ENCODE measurements at places on chromosomes 2 and 18.

DNA sequence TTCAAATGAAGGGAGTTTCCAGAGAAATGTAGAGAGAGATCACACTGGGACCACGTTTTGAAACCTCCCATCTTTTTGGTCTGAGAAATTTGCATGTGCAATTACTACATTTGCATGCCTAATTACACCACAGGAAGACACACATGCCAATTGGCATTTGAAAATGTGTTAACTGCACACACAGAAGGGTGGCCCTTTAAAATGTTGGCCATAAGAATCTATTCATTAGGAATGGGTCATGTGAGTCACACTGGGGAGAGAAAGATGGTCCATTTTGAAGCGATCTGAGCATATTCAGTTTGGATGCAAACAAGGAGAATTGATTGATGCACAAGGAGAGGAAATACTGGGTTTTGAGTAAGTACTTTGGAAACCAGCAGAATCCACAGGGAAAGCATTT is 1407.1 kb upstream of the ACVR2A start:
- DNase-seq = no peak

DNA sequence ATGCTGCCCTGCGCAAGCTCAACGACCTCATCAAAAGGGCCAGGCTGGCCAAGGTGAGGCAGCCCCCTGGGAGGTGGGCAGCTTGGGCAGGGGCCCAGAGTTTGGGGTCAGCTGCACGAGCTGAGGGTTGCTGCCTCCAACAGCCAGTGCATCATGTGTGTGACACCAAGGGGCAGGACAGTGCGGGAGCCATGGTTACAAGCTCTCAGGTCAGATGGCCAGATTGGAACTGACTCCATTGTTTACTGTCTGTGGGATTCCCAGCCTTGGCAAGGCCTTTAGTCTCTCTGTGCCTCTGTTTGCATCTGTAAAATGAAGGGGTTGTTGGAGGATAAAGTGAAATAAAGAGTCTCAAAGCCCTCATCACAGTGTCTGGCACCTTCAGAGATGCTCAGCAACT is 26.9 kb downstream of the EHD3 start:
- no peak for DNase-seq

DNA sequence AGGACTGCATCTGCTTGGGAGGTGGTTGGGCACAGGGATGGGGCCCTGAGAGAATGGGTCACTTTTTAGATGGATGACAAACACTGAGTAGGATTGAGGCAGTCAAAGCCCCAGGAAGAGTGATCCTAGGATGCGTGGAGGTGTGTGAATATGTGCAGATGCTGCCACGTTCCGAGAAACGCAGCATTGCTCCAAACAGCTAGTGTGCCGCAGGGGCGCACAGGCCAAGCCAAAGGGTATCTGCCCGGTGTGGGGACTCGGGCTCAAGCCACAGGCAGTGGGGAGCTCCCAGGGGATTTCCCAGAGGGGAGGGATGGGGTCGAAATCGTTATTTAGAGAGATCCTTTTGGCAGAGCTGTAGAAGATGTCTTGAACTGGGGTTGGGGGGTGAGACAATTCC is 274.1 kb downstream of the ALPK2 start:
- DNase-seq = no peak

DNA sequence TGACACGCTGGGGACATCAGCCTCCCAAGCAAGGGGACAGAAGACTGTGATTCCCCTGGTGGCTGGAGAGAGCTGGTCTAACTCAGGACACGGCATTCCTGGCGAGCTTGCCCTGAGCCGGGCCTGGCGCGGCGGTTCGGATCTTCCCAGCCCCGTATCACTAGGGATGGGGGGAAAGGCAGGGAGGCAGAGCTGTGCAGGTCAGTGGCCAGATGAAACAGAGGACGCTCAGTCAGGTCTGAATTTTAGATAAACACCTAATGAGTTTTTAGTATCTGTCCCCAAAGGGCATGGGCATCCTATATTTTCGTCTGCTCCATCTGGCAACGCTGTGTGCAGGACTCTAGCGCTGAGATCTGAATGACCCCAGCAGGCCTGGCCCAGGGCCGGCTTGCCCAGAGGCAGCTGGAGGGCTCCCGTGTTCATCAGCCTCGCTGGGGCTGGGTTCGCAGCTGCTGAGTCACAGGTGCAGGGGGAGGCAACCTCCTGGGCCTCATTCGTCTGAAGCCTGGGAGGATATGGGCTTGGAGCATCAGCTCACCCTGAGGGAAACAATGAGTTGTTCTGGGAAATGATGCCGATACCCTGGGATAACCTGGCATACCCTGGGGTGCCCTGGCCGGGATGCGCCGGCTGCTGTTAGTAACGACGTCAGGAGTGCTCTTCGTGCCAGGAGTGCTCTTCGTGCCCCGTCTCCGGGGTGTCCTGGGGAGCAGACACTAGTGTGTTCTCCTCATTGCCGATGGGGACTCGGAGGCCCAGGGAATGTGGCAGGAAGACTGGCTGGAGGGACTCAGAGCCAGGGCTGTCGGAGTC is 48.1 kb upstream of the HPCAL1 start:
- peak; percentile 61 for DNase-seq

DNA sequence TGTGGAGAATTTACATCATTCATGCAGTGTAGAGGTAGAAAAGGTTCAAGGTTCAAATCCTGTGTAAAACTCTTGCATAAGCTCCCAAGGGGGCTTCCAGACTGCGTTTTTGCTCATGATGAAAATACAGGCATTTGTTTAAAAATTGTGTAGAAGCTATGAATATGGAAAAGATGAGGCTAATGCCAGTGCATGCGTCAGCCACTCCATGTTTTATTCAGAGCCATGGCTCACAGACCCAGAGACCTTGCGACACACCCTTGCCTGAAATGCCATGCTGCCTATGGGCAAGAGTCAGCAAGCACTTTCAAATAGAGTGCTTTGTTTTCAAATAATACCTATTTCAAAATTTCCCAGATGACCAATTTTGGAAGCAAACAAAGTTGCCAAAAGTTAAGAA is 262.3 kb downstream of the TRIB2 start:
- no peak for DNase-seq

DNA sequence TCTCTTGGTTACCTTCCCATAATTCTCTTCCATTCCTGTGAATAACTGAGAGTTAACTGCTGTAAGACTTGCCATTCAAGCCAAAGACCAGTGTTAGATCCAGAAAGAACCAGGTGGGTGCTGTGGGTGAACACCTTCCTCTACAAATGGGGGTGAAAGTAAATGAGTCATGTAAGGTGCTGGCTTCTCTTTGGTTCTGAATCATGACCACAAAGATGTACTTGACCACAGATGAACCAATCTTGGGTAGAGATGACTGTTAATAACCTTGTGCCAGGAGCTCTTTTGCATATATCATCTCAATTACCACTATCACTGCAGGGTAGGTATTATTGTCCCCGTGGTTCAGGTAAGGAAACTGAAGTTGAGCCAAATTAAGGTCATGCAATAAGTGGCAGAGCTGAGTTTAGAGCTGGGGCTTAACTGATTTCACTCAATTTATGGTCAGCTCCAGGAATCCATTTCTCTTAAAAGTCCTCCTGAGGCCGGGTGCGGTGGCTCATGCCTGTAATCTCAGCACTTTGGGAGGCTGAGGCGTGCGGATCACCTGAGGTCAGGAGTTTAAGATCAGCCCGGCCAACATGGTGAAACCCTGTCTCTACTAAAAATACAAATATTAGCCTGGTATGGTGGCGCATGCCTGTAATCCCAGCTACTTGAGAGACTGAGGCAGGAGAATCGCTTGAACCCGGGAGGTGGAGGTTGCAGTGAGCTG is 244.9 kb upstream of the CXCR4 start:
- no peak for DNase-seq

- DNase-seq = no peak
These were observed 67.9 kb upstream of the THOC1 start for GRCh38 chr18:335733-336132.

DNA sequence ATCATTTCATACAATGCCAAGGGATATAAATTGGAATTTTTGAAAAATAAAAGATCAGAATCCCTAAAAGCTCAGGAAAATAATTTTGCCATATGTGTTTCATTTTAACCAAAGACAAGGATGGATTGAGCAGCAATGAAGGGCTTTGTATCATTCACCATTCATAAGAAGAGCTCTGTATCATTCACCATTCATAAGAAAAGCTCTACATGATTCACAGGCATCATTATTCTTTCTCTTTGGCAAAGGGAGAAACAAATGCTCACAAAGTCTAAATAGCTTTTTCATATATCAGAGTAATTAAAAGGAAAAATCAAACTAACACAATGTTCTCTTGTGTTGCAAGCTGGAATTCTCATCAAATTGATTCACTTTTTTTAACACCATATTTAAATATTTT is 169.1 kb upstream of the MC4R start:
- DNase-seq = no peak

DNA sequence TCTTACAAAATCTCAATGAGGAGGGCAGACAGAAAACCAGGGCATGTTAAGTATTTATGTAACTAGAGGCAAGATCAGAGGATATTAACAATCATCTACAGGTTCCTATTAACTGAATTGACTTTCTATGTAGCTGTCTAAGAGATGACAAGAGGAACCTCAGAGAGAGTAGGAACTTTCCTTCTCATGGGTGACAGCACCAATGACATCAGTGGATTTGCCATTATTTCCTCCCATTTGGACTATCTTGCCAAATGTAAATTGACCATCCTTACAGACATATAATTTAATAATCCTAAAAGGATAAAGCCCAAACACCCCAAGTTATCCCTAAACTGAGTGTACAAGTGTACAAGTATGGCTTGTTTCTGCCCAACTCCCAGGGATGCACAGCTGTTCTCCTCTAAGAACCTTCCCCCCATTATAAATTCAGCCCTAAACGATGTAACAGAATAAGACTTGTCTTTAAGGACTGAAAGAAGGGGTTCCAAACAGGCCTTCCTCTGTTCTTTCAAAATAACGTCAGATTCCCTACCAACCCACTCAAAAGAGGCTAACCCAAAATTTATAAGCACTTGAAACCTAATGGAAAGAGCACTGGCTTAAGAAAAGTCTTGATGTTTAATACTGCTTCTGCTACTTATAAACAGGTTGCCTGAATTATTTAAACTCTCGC is 73.4 kb upstream of the CHAC2 start:
- DNase-seq = no peak

DNA sequence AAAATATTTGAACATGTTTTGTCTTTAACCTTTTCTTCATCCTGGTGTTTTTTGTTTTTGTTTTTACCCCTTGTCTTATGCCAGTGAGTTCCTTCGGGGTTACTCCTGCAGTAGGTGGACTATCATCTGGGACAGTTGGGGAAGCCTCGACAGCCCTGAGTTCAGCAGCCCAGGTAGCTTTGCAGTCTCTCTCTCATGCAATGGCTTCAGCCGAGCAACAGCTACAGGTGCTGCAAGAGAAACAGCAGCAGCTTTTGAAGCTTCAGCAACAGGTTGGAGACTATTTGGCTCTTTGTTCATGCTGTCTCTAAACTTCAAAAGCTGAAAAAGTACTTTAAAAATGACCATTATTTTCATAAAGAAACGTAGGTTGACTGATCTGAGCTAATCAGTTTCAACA is 106.3 kb downstream of the BIRC6 start:
- no peak for DNase-seq

GRCh38 chr18:2654169-2654927 is 1.2 kb upstream of the SMCHD1 start:
- no peak for DNase-seq

DNA sequence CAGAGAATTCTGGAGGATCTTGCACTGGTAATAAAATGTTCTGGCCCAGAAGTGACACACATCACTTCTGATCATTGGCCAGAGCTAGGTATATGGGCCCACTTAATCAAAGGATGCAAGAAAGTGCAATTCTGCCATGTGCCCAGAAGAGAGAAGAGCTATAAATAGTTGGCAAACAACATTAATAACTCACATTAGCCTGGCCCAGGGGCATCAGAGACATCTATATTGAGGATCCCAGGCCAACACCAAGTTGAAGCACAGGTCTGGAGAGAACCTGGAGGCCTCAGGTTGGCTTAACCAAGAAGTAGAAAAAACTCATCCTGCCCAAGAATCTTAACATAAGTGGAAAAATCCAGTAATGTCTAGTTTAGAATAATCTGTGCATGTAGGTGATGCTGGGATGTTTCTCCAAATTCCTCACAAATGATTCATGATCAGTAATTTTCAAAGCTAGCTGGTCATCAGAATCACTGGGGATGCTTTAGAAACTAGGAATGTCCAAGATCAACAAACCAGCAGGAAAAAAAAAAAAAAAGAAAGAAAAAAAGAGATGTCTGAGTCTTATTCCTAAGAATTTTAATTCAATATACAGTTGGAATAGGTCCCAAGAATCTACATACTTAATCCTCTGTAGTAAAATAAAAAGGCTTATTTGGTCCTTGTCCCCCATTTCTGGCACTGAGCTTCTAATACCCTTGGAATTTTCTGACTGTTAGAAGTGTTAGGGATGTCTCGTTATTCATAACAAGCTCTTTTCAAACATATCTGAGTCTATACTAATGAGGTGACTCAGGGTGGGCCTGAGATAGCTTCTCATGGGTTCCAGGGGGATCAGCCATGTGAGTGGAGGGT is 35.0 kb upstream of the EVA1A start:
- DNase-seq = no peak

GRCh38 chr2:17337507-17337906 is 180.7 kb downstream of the RAD51AP2 start:
- DNase-seq = no peak

DNA sequence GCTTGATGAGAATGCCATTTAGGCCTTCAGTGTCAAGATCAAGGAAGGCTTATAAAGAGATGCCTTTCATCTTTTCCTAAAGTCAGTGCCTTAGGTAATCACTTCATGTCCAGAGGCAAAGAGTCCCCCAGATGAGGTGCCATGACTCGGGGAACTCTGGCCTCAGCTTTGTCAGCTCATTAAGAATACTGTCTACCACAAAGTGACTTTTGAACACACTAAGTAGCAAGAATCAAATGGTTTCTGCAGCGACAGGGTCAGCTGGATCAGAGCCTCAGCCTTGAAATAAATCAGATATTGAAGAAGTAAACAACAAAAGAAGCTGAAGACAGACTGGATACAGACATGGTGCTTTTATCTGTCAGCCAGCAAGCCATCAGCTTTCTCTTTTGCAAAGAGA is 120.1 kb upstream of the SLC39A10 start:
- DNase-seq = no peak

DNA sequence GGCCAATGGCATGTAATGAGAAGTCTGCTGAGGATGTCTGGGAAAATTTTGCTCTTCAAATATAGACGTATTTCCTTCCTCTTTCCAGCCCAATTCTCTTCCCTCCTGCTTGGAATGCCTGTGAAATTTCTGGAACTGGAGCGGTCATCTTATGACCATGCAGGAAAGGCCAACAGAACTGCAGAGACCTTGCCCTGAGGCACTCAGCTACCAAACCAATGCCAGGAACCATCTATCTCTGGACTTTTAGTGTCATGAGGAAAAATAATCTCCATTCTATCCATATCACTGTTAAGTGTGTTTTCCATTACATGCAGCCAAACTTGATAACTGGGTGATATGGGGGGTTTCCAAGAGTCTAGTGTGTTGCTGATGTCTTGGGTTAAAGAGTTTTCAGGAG is 363.7 kb downstream of the SLC4A3 start:
- DNase-seq = no peak

GRCh38 chr2:24471662-24472061 is 19.4 kb upstream of the NCOA1 start:
- no peak for DNase-seq

- DNase-seq = no peak
These were observed 37.8 kb upstream of the RAB12 start for GRCh38 chr18:8571399-8571798.

Measured in RWPE2 (cell line).